Mucosa of descending colon (tissue), 3 donors: ENCODE measurements at places on chromosomes 12 and 14. TPM values are rescaled to one million over a fixed set of nuclear protein-coding genes. Genes with fewer than 3 reads are reported as not detected.

DNA sequence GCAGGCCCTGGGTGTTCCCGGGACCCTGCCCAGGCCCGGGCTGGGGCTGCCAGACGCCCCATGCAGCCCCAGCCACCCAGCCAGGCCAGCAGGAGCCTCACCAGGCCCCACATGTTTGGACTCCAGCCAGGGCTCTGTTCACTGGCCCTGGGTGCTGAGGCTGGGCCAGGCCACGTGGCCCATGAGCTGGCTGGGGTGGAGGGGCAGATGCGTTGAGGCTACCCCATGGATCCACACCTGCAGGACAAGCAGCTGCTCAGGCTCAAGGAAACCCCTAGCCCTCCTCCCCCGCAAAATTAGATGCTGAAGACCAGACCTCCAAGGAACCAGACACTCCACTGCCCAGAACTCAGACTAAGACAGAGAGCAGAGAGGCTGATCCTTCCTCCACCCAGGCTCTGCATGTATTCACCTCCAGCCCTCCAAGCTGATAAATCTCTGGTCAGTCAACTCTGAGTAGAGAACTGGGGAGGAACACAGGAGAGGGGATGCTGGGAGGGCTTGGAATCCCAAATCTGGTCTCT, 1.6 kb downstream of the CDH24 start:
- DNase-seq, result no peak

DNA sequence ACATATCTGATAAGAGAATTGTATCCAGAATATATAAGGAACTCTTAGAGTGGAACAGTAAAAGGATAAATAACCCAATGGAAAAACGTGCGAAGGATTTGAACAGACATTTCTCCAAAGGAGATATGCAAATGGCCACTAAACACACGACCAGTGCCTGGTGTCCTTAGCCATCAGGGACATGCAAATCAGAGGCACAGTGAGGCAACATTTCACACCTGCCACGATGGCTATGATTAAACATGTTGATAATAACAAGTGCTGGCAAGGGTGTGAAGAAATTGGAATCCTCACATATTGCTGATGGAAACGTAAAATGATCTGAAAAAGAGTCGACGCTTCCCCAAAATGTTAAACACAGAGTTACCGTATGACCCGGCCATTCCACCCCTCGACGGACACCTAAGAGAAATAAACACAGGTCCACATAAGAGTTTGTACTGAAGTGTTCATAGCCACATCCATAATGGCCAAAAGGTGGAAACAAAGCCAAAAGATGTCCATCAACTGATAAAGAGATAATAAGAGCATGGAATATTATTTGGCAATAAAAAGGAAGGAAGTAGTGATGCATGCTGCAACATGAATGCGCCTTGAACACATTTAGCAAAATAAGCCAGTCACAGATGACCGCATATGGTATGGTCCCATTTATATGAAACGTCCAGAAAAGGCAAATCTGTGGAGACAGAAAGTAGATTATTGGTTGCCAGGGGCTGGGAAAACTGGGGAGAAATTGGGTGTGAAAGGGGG, 6.3 kb upstream of the TMEM121 start:
- DNase-seq, result no peak

GRCh38 chr14:53551862-53552261, 398.7 kb upstream of the DDHD1 start:
- DNase-seq, result no peak

DNA sequence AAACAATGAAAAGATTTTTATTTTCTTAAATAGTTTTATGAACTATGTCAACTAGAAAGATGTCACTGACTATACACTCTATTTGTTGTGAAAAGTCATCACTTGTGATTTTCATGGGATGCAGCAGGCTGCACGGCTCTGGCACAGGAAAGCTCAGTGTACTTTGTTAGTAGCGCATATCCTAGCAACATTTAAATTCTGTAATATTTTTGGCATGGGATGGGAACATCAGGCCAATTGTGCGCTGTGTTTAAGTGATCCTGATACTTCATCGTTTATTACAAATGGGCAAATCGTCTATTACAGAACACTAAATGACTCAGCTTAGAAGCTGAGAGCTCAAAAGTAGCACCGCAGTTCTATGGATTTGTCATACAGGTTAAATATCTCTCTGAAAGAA, 60.7 kb upstream of the SAV1 start:
- DNase-seq, result no peak

DNA sequence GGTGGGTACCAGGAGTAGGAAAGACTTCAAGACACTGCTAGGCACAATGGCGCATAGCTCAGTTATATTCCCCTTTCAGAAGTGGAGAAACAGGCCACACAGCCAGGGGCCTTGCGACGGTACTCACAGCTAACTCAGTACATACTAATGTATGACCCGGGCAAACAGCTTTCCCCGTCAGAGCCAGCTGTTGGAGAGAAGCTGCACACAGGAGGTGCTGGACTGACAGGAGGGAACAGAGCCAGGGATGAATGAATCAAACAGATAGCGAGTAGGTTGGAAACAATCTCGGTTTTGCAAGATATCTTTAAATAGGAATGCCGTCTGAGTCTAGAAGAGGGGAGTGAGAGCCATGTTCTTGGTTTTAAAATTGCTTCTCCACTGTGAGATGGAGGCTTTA, 45.5 kb downstream of the PRIMA1 start:
- DNase-seq, result no peak

GRCh38 chr14:84857571-84857970, 672.4 kb upstream of the FLRT2 start:
- no peak for DNase-seq

GRCh38 chr14:70665448-70666360, 24.0 kb downstream of the TTC9 start:
- DNase-seq, result peak; percentile 64

DNA sequence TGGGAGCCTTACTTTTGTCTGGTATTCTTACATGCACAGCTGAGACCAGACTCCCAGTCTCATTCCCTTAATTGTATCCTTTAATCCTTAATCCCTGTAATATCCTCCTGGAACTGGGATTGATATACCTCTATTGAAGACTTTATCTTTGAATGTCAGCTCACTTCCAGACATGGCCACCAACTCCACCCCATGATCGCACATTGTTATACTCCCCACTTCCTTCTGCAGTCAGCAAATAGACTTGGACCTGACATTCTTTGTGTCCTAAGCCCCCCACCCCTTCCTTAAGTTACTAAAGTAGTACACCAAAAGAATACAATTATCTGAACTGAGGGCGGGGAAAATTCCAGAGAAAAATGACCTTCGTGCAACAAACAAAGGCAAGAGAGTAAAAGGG, 8.6 kb upstream of the OSBPL8 start:
- no peak for DNase-seq

DNA sequence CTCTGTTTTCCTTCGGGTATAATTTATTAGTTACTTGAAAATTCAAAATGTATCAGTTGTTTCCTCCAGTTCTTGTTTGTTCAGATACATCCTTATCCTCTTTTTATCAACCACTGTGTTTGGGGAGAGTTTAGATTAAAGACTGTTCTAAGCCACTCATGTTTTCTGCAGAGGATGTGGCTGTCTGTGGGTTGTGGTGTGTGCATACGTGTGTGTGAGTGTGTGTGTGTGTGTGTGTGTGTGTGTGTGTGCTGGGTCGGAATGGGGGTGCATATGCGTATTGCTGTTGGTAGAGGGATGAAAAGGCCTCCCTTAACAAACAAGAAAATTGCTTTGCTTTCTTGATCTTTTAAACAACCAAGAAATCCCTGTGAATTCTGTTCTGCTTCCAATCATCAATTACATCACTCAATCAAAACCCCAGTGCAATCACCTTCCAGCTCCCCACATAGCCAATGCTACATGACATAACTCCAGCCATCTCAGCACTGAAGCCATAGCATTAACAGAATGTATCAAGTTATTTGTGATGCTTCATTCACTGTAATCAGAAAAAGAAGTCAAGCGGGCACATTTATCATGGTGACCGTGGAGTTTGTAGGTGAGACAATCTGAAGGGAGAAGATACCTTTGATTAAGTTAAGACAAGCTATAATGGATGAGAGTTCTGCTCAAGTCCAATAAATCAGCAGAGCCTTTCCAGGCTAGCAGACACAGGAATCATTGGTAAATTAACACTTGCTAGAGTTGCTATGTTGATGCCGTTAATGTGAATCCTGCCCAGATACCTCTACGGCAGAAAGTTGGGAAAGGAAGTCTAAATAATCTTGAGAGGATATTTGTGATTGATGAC, 131.9 kb downstream of the RMST start:
- DNase-seq, result no peak

- DNase-seq, result no peak
Measured at GRCh38 chr12:80504389-80505163, 60.5 kb downstream of the PTPRQ start.

- DNase-seq, result no peak
Measured at GRCh38 chr12:45568808-45569207, 160.7 kb upstream of the ARID2 start.

- DNase-seq, result no peak
Measured at GRCh38 chr14:28603606-28604005, 163.0 kb upstream of the FOXG1 start.

DNA sequence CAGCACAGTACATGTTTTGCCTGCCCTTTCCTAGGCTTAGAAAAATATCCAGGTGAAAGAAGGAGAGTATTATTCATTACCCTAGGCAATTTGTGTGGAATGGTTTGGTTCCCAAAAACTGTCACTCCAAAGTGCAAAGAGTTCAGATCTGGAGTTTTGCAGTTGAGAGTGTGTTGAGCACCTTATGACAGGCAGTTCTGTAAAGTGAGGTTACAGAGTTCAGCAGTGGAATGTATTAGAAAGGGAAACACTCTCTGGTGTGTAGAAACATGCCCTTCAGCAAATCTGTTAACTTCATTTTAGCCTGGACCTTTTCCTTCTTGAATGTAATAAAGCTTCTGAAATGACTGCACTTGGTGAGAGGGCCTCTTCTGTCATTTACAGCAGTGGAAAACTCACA, 154.0 kb upstream of the SSTR1 start:
- no peak for DNase-seq

DNA sequence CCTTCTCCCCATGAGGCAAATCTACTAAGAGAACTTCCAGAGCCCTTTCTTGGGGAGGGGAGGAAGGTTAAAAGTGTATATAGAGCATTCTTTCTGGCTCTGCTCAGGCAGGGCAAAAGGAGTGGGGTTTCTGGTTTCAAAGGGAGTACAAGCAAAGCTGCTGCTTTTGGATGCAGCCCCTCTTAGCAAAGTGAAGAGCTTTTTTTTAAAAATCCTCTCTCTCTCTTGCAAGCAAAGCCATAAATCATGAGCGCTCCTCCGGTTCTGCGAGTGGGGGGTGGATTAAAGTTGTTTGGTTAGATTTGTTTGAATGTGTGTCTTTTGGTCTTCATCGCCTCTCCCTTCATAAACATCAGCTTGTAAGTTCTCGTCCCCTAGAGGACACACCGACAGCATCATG, 546.6 kb upstream of the TBX3 start:
- no peak for DNase-seq

- peak; percentile 34 for DNase-seq
Measured at GRCh38 chr12:108689314-108690190, 41.8 kb downstream of the CORO1C start.

DNA sequence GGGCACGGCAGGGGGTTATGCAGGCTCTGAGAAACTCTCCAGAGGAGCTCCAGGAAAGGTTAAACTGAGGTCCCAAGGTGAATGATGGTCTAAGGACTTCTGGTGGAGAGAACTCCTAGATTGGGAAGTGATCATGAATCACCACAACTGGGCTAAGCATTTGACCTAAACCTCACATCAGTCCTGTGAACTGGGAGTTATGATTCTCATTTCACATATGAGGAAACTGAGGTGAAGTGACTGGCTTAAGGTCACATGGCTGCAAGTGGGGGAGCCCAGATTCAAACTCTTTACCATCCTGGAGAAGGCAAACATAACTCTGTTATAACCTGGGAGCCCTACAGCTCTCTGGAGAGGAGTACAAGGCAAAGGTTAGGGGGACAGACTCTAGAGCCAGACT, 4.2 kb downstream of the RARG start:
- DNase-seq, result no peak

DNA sequence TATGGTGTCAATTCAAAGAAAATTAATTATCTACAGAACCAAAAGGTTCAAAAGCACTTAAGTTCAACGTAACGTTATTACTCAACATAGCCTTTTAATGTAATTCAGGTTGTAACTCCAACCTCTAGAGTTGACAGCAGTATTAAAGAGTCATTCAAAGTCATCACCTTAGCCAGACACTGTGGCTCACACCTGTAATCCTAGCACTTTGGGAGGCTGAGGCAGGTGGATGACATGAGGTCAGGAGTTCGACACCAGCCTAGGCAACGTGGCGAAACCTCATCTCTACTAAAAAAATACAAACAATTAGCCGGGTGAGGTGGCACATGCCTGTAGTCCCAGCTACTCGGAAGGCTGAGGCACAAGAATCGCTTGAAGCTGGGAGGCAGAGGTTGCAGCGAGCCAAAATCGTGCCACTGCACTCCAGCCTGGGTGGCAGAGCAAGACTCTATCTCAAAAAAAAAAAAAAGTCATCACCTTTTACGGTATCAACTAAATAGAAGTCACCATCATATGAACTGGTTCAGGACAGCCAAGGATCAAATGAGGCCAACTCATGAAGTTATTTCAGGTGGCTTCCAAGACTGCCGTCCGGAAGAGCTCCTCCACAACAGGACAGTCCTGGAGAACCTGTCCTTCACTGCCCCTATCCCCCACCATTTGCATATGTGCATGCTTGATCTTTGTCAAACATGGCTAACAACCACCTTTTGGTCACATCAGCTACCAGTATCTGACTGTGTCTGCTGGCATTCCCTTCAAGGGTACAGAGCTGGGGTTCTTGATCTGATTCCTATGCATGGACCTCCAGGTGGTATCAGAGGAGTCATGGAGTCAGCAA, 4.2 kb downstream of the PPTC7 start:
- no peak for DNase-seq

DNA sequence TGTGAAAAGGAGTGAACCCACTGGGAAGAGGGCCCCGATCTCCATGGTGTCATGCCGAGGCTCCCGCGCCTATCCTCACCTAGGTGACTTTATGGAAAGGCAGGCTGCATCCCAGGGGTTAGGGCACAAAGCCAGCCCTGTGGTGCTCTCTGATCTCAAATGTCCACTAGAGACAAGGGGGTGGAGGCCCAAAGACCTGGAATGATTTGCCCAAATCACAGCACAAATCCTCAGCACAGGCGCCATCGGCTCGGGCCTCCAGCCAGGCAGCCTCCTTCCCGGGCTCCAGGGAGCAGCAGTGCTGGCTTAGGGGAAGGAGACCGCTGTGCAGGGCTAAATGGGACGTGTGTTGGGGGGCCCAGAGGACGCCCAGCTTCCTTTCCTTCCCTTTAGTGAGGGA, 17.6 kb downstream of the CHGA start:
- DNase-seq, result no peak

CRIP2 gene
- total RNA-seq, result 10.0 TPM

RASSF9 gene
- 0.49 TPM for total RNA-seq

KLHL33 gene
- total RNA-seq, result 0.85 TPM

TTC9 gene
- 0.20 TPM for total RNA-seq

CHGA gene
- total RNA-seq, result 39.1 TPM

IRF2BPL gene
- 15.1 TPM for total RNA-seq

TGFB3 gene
- total RNA-seq, result 5.2 TPM
